ENCODE measurements at places on chromosomes 2 and 18. TPM values are rescaled to one million over a fixed set of nuclear protein-coding genes. Genes with fewer than 3 reads are reported as not detected.

The ANKRD30B gene
- not detected for total RNA-seq

The LAMA3 gene
- 0.11 TPM for total RNA-seq

GRCh38 chr2:168895771-168896170 is 5.3 kb upstream of the G6PC2 start:
- no peak for ATAC-seq

DNA sequence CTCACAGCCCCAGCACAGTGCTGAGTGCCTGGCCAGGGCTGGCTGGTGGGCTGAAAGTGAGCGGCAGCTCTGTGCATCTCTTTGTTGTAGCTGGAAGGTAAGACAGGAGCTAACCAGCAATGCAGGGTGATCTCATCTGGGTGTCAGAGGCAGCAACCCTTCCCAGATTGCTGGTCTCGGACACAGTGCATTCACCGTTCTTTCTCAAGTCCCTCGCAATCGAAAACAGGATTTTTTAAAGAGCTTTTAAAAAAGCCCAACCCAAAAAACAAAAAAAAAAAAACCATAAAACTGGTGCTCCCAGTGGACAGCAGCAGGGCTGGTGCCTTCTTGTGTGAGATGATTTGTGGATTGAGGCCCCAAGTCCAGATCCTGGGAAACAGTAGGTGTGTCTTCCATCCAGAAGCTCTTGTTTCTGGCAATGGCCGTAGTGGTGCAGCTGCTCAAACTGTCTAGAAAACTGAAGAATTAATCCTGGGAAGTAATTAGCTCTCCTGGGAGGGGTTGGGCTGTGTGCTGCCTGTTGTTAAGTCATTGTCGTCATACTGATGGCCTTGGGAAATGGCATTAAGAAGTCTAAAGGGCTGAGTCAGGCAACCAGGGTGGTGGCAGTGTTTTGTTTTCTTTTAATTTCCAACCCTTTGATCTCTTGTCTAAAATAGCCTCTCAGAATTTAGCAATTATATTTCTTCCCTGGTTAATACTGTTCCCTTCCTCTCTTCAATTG is 156.7 kb downstream of the KLHL29 start:
- no peak for ATAC-seq

DNA sequence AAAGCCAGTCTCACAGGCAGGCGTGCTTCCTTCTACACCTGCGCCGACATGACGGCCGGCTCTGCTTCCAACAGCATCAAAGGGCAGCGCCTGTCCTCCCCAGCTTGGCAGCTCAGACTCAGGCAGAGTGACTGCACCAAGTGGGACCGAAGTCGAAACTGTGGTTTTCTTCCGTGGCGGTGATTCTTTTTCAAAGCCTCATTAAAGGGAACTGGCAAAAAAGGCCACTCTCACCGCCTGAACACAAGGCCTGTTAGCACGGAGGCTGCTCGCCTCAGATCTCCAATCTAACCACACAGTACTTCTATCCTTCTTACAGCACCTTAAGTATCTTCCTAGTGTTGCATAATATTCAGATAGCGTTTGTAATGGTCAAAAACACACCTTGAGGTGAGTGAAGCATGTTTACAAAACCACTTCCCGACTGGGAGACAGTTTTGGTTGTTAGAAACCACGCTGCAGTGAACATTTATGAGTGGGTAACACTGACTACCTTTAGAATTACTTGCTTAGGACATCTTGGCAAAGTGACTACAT is 236.4 kb downstream of the HDAC4 start:
- peak; percentile 80 for ATAC-seq

Measured in activated T-helper 17 cell treated with anti-CD3 and anti-CD28 coated beads, Interleukin-2, amount 50 U/mL, for 72 hours (primary cell).